ENCODE measurements at places on chromosomes 12 and 14.

DNA sequence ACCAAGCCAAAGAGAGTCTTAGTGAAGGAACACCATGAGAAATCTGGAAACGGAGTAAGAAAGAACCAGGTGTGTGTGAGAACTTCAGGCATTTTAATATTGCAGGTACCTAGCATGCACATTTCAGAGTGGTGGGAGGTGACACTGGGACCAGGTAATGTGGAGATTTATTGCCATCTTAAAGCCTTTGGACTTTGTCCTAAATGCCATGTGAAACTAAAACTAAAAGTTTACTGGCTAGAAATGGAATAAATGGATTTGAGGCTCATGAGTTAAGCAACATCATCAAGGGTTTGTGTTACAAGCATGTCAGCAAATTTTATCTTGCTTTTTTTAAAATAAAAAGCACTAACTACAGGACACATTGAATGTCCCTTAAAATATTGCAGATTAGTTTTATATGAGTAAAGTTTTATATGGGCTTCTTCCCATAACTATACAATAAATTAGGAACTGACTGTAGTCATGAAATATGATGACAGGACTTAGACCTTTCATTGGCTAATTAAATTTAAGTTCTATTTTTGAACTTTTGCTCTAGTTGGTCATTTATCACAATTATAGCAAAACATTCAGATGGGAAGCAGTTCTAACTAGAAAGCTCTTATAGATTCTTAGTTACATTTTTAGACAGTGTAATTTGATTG, 721.1 kb upstream of the NOVA1 start:
- no peak for DNase-seq

GRCh38 chr14:64724578-64724930, 20.3 kb downstream of the PLEKHG3 start:
- DNase-seq: no peak

DNA sequence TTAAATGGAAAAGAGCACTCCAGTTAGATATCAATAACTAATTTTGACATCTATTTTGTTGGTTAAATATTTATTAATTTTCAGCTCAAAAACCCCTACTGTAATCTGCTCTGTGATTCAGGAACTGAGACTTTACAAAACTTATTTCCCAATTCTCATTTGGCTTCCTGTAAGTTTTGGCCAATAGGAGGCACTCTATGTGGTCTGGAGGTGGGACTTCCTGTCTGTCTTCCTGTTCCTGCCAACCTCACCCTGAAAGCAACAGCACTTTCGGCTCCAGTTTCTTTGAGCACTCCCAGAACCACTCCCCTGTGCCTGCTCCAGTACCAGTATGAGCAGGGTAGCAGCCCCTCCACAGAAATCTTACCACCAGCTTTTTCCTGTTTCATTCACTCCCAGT, 1027.0 kb downstream of the VRK1 start:
- no peak for DNase-seq

- DNase-seq: no peak
Observed at GRCh38 chr14:105146976-105147635, 21.5 kb downstream of the JAG2 start.

- no peak for DNase-seq
Observed at GRCh38 chr12:26112703-26113147, 12.1 kb downstream of the BHLHE41 start.

DNA sequence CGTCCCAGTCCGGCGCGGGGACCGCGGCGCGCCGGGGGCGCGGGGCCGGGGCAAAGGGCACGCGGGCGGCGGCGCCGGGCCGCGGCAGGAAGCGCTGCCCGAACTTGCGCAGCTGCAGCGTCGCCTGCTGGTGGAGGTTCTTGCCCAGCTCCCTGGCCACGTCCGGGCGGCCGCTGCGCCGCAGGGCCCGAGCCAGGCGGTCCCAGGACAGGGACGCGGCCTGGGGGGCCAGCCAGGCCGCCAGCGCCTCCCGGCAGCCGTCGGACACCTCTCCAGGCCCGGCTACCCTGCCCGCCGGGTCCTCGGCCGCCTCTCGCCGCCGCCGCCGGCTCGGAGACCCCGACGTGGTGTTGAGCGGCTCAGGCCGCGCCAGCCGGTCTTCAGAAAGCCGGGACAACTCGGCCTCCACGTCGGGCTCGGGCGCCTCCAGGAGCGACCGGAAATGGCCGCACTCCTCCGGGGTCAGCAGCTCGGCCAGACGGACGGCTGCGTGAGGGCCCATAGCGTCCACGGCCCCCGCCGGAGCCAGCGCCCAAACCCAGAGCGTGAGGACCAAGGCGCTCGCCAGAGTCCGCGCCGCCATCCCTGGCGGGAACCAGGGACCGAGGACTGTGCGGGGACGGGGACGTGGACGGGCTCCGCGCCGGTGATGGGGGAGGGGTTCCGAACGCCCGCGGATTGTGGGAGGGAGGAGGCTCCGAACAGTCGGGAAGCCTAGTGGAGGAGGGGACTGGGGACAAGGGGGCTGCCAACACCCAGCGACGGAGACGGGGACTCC, 34.0 kb downstream of the FIGNL2 start:
- peak; percentile 37 for DNase-seq

GRCh38 chr12:31234955-31235867, 90.7 kb downstream of the SINHCAF start:
- no peak for DNase-seq

DNA sequence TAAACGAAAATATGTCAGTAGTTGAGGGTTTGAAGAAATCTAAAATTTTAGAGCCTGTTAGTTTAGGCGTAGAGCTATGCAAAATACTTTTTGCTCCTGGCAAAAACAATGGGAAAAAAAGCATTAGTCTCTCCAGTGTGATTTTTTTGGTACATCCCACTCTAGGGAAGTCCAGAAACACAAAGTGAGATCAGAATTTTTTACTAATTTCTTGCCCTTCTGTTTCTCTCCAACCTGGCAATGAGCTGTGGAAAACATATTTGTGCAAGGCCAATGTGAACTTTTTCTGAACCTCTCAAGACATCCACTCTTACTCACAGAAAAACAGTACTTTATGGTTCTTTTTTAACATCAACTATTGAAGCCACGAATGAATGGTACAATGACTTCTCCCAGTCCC, 56.9 kb upstream of the DCN start:
- DNase-seq: no peak

GRCh38 chr12:46579474-46579873, 206.9 kb upstream of the SLC38A2 start:
- DNase-seq: no peak

- no peak for DNase-seq
Observed at GRCh38 chr12:4296751-4297150, 23.2 kb downstream of the CCND2 start.

GRCh38 chr12:106867651-106868050, 88.1 kb upstream of the TMEM263 start:
- DNase-seq: no peak

- DNase-seq: no peak
Observed at GRCh38 chr14:95668235-95668772, 17.9 kb upstream of the TCL1B start.

- no peak for DNase-seq
Observed at GRCh38 chr12:123850246-123851134, 88.4 kb downstream of the DNAH10 start.

- DNase-seq: no peak
Observed at GRCh38 chr14:92340071-92340470, 17.1 kb downstream of the SLC24A4 start.

DNA sequence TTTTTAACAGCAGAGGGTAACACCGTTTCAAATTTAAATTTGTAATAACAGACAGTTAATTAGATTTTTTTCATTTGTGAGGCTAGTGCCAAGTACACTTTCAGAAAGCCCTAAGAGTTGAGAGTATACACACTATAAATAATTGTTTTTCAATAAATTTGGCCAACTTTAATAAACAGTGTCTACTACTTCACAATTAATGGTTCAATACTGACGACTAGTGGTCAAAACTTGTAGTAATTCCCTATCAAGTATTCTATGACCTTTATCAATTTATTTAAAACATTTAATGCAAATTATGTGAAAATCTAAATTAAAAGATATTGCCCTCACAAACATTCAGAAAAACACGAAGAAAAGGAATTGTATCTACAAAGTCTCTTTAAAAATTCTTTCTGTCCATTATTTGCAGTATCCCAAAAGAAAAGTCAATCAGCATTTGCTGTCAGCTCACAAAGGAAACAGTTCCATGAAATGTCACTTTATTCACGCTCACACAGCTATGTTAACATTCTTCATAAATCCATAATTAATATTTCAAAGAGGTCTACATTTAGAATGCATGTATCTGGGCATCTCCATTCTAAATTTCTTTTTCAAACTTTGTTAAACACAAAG, 91.2 kb downstream of the CEP128 start:
- DNase-seq: no peak

DNA sequence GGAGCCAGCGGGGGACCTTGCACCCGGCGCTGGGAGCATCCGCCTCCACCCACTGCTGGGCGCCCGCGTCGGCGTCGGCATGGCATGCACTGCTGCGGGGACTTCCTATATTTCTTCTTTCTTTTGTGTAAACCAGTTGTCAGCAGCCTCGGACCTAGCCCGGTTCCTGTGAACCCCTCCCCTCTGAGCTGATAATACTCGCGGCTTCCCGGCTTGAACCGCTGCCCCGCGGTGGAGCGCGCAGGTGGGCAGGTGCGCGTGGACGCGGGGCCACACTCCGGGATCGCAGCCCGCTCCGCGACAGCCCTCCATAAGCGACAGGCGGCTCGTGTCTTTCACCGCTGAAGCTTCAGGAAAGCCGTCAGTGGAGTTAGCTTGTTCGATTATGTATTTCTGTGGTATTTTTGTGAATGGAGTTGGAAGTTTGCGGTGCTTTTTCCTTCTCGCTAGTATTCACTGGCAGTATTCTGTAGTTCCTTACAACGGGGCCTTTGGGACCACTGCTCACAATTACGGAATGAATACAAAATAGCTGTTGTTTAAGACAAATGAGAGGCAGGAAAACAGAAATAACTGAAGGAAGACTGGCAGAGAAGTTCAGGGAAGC, 870 bp downstream of the BMAL2 start:
- no peak for DNase-seq

DNA sequence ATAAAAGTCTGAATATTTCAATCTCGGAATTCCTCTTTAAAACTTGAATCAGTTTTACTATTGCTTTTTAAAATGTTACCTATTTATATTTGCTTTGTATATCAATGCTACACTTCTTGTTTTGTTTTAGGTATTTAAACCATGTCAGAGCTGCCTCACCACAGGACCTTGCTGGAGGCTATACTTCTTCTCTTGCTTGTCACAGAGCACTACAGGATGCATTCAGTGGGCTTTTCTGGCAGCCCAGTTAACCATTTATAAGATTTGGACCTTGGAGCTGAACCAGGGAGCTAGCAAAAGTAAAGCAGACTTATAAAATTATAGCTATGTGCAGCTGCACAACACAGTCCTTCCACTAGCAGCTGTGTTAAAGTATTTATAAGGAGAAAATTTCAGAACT, 12.8 kb downstream of the TRMT5 start:
- DNase-seq: no peak

DNA sequence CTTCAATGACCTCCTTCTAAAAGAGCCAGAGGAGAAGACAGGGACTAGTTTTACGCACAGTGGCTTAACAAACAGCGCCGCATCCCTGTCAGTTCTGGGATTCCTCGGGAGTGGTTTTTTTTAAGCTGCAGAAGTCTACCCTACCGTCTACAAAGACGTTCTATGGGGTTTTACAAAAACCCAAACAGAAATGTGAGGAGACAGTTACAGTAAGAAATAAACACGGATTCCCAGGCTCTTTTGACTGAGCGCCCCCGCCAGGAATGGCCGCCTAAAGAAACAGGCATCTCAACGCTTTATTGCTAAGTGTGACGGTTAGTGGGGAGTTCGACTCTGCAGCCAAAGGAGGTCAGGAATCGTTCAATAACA, 484 bp downstream of the ALKBH1 start:
- DNase-seq: peak; percentile 16

- DNase-seq: no peak
Observed at GRCh38 chr14:94648801-94649200, 36.6 kb downstream of the SERPINA3 start.

DNA sequence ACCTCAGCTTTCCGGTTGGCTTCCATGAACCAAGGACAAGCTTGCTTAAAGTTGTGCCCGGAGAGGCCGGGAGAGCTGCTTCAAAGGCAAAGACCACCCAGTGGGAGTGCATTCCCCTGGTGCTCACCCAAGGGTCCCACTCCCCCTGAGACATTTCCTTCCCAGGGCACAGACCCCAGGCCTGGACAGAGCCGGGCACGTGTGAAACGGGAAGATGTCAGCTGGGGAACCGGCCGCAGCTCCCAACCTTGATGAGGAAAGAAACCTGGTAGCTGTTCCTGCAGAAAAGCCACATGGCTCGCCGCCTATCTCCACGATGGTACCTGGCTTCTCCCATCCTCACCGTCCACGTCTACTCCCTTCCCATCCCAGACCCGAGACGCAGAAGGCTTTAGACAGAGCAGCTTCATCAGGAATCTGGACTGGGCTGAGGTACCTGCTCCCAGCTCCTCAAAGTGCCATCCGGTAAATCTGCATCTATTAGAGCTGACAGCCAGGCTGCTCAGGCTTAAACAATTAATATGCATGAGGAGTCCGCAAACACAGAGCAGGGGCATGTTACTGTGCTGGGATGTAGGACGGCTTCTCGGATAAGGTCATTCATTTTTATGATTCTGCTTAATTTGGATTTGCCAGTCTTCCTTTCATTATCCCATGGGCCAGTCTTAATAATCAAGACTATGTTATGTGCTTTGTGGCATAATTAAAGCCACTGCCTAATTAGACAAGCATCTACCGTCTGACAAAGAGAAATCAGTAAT, 53.1 kb downstream of the GALNT9 start:
- no peak for DNase-seq

- DNase-seq: no peak
Observed at GRCh38 chr14:95817271-95817670, 59.4 kb upstream of the TUNAR start.

DNA sequence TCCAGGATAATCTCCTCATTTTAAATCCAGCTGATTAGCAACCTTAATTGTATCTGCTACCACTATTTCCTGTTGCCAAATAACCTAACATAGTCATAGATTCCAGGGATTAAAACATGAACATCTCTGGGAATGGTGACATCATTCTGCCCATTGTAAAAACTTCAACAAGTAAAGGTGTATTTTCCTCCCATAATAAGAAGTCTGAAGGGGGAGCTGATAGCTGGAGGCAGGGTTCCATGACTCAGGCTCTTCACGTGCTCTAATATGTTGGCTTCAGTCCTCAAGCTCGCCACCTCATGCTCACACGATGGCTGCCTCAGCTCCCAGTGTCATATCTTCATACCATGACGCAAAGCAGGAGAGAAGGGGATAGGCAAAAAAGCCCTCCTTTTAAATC, 172.0 kb upstream of the VASH1 start:
- no peak for DNase-seq

GRCh38 chr12:100404769-100405407, 48.0 kb downstream of the SLC17A8 start:
- no peak for DNase-seq

DNA sequence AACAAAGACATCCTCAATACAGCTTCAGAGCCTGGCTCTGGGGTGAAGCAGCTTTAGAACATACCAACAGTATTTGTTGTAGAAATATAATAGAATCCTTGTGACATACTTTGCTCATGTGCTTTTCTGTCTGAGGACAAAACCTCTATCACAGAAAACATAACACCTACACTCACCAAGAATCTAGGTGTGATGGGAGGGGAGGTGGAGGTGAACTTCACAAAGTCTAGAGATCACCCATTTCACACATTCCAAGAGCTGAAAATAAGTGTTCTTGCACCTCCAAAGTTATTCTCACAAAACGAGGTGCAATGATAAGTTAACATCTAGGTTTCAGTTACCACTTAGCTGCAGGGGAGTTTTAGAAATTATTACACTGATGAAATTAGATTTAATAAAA, 32.7 kb upstream of the BTG1 start:
- DNase-seq: no peak

GRCh38 chr14:99896361-99896760, 103.1 kb downstream of the EML1 start:
- no peak for DNase-seq

GRCh38 chr14:74517731-74518130, 24.2 kb downstream of the ISCA2 start:
- no peak for DNase-seq

Data from stimulated activated CD4-positive, alpha-beta T cell treated with anti-CD3 and anti-CD28 coated beads, TNF-alpha, amount 100 ng/mL, for 4 hours (primary cell).